ENCODE measurements at places on chromosomes 13 and 19.

- peak; percentile 11 for DNase-seq
Observed at GRCh38 chr13:60152904-60153303, 10.8 kb downstream of the DIAPH3 start.

DNA sequence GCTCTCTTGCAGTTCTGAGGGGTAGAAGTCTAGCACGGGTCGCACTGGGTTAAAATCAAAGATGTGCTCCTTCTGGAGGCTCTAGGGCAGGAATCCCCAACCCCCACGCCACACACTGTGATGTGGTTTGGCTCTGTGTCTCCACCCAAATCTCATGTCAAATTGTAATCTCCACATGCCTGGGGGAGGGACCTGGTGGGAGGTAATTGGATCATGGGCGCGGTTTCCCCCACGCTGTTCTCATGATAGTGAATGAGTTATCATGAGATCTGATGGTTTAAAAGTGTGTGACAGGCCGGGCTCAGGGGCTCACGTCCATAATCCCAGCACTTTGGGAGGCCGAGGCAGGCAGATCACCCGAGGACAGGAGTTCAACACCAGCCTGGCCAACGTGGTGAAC lies 26.6 kb upstream of the CALM3 start:
- DNase-seq, result peak; percentile 84

DNA sequence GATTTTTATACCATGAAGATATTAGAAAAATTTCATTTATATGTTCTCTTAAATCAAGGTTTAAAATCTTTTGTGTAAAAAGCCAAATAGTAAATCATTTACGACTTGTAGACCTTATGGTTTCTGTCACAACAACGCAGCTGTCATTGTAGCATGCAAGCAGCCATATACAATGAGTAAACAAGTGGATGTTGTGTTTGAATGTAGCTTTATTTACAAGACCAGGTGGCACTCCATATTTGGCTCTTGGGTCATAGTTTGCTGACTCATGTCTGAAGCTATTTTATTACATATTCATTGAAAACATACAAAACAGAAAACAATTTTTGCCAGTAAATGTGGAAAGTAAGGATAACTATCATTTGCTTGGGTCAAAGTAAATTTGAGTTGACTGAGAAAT lies 930.8 kb downstream of the SLITRK5 start:
- DNase-seq, result no peak

DNA sequence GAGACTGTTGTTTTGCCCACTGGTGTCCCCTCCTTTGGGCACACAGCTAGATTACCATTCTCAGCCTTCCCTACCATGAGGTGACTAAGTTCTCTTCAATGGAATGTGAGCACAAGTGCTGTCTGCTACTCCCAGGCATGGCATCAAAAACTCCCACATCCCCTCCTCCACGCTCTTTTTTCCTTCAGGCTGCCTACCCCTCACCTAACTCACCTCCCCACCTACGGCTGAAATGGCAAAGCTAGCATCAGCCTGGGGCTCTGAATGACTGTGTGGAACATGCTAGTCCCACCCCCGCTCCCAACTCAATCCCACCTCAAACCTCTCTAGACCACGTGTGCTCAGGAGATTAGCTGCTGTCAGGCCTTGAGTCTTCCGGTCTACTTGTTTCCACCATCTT lies 512.2 kb downstream of the DIAPH3 start:
- DNase-seq, result no peak

DNA sequence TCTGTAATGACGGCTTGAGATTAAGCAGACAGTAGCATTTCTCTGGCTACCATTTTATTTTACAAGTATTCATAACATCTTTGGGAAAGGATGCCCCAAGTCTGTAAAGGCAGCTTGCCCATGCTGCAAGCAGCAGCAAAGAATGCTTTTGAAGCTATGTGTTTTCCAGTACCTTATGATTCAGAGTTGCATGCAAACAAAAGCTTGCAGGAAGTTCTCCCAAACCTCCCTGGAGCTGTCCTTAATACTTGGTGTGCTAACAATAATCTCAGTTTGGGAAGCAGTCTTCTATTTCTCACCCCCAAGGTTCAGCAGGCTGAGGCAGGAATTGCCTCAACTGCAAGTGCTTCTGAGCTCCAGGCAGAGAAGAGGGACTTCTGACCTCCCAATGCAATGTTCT lies 60.8 kb downstream of the CCNA1 start:
- no peak for DNase-seq

DNA sequence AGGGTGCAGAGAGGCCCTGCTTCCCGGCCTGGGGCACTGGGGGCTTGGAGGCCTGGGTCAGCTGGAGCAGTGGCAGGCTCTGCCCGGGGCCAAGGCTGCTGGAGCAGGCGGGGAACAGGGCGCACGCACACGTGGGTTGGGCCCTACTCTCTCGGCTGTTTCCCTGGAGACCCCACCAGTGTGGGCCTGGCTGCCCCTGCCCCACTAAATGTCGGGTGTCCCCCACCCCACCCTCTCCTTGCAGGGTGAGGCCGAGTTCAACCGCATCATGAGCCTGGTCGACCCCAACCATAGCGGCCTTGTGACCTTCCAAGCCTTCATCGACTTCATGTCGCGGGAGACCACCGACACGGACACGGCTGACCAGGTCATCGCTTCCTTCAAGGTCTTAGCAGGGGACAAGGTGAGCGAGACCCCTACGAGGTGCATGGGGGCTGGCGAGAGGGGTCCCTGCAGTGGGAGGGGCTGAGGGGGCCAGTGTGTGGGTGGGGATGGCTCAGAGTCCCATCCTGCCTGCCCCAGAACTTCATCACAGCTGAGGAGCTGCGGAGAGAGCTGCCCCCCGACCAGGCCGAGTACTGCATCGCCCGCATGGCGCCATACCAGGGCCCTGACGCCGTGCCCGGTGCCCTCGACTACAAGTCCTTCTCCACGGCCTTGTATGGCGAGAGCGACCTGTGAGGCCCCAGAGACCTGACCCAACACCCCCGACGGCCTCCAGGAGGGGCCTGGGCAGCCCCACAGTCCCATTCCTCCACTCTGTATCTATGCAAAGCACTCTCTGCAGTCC lies 15.3 kb downstream of the CAPN12 start:
- no peak for DNase-seq

DNA sequence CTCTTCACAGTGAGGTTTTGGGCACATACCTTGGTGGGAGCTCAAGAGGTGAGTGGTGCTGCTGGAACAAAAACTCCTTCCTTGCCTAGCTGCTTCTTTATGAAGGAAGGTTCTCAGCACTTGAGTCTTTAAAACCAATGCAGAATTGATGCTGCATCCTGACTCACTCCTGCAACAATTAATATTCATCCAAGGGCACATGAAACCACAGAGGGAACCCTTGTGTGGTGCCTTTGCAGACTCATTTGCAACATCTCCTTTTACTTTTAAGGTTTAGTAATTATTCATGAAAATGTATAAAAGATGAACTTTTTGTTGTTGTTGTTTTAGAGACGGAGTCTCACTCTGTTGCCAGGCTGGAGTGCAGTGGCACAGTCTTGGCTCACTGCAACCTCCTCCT lies 30.1 kb downstream of the OPA3 start:
- DNase-seq, result no peak

Measured in OCI-M1 (cell line).